ENCODE measurements at places on chromosomes 2 and 18. TPM values are rescaled to one million over a fixed set of nuclear protein-coding genes. Genes with fewer than 3 reads are reported as not detected.

Gene TMEM169
- total RNA-seq, result 4.3 TPM

Gene FHOD3
- total RNA-seq, result 117 TPM

Gene ZSWIM2
- total RNA-seq, result not detected

Gene HOXD12
- total RNA-seq, result not detected

Gene GALNT14
- 93.3 TPM for total RNA-seq

Gene PROKR1
- total RNA-seq, result not detected

Gene RNU2-63P
- total RNA-seq, result not detected

Gene RAB12
- 58.4 TPM for total RNA-seq

Gene SERPINB13
- total RNA-seq, result not detected

Gene BOLL
- total RNA-seq, result not detected

Gene MEP1B
- not detected for total RNA-seq

Gene SLC25A12
- total RNA-seq, result 17.9 TPM

Gene HOXD8
- 13.4 TPM for total RNA-seq

Gene ACAA2
- 110 TPM for total RNA-seq

Gene FBXO48
- total RNA-seq, result 0.17 TPM

Gene DOK1
- total RNA-seq, result 13.0 TPM

Gene LYPD6
- total RNA-seq, result 1.6 TPM

Gene TMEM178A
- 2.9 TPM for total RNA-seq

Gene DGUOK
- total RNA-seq, result 26.9 TPM

Gene SCYGR4
- not detected for total RNA-seq

Gene ZNF519
- 5.0 TPM for total RNA-seq

Gene CCDC68
- total RNA-seq, result 5.5 TPM

Gene NYAP2
- not detected for total RNA-seq

Gene PJVK
- total RNA-seq, result 3.3 TPM

Gene POMC
- total RNA-seq, result not detected

Gene INHBB
- total RNA-seq, result 0.52 TPM

Gene GAD1
- total RNA-seq, result 19.4 TPM

Gene ANKRD62
- total RNA-seq, result not detected

Gene CD207
- total RNA-seq, result not detected

Gene SRBD1
- total RNA-seq, result 13.6 TPM

Gene DHRS9
- total RNA-seq, result not detected

Gene AQP12B
- total RNA-seq, result not detected

All from renal cortical epithelial cell (primary cell).